ENCODE measurements at places on chromosomes 7 and 10.

GRCh38 chr7:33725111-33726025, 180.0 kb upstream of the BMPER start:
- DNase-seq = no peak

GRCh38 chr10:125127986-125128385, 32.4 kb downstream of the CTBP2 start:
- no peak for DNase-seq

DNA sequence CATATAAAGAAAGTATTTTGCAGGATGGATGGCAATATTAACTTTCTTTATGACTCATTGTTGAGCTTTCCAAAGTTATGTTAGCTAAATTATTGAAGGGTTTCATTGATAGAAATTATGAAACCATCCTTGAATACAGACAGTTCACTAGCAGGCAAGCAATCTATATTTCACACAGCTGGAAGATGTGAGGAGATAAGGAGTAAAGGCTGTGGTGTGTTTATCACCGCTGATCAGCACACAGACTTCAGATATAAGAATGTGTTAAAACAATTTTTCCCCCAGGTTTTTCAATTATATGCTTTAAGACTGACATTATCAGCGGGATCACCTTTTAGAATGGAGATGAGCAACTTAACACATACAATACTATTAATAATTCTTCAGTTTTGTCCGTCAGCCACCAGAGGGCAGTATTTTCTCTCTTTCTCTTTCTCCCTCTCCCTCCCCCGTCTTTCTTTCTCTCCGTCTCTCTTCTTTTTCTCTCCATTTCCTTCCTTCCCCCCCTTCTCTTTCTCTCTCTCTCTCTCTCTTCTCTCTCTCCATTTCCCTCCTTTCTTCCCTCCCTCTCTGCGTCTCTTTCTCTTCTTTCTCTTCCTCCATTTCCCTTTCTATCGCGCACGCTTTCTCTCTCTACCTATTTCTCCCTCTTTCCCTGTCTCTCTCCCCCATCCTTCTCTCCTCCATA, 62.9 kb upstream of the FAM171A1 start:
- peak; percentile 38 for DNase-seq

- no peak for DNase-seq
Measured at GRCh38 chr10:93319896-93320295, 162.2 kb downstream of the MYOF start.

DNA sequence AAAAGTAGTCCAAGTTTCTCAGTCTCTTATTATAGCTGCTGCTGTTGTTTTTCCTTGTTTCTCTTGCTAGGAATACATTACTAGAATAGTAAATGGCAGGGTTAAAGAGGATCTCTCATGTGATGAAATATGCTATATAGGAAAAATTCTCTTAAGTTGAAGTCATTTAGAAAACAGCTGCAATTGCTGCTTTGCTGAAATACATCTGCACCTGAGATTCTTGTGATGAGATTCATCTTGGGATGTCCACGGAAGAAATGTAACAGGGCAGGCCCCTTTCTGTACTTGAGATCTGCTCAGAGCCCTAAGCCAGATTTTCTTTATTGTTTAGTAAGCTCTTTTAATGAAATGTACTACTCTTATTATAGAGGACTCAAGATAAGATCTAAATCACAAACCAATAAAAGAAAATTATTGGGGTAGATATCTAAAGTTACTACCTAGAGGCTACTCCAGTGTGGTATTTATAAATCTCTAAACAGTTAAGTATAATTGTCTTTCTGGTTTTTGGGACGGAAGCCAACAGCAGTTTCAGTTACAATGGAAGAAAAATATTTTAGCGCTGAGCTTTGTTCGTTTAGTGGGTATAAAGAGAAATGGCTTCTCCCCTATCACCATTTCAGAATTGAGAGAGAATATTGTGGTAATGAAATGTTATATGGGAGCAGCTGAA, 701.5 kb downstream of the KCNMA1 start:
- DNase-seq = no peak

GRCh38 chr10:5503477-5503835, 4.1 kb upstream of the CALML5 start:
- DNase-seq = no peak

- no peak for DNase-seq
Measured at GRCh38 chr10:70838270-70838805, 22.6 kb downstream of the SGPL1 start.

DNA sequence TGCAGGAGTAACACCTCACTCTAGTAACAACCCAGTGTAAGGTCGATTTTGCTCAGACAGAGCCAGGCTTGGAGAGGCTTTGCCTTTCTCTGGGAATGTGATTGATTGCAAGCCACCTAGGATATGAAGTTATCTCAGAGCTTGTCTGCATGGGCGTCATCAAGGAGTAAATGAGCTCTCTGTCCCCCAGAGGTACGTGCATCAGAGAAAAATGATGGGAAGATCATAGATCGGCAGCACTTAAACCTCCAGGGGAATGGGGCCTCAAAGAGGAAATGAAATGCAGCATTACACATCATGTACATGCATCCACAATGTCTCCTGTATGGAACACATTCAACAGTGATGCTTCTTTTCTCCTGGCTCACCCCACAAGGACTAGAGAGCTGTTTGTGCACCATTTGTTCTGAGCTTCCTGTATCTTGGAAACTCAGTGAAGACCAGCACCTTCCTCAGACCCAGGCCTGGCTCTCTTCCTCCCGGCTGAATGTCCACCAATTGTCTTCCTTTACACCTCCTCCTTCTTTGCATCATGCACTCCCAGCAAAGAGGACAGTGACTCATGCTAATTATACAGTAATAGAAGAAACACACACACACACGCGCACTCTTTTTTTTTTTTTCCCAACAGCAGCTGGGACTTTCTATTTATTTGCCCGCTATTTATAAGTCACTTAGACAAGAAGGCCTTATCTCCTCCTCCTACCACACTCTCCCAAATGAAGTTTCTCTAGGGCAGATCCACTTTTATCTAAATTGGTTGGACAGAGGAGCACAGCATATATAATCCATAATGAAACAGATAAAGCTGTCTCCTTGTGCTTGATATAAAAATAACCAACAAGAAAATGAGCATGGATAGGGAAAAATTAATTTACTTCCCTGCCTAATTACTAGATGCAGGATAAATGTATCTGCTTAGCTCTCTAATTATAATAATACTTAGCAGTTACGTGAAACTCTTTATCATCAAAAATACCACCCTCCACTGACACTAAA, 990.7 kb downstream of the CCSER2 start:
- peak; percentile 10 for DNase-seq

- DNase-seq = no peak
Measured at GRCh38 chr10:24554036-24554435, 169.7 kb downstream of the ARHGAP21 start.
